Fibroblast of the aortic adventitia (primary cell): ENCODE measurements at places on chromosomes 1 and 21. TPM values are rescaled to one million over a fixed set of nuclear protein-coding genes. Genes with fewer than 3 reads are reported as not detected.

The PLA2G2A gene
- total RNA-seq = 0.27 TPM in 1 of 2 replicates, not detected in the other

- DNase-seq = peak; percentile 53
Observed at GRCh38 chr1:211577819-211578639, 932 bp downstream of the SLC30A1 start.

The KCNJ9 gene
- 0.08 TPM in 1 of 2 replicates, not detected in the other for total RNA-seq

The RGS13 gene
- total RNA-seq = not detected in 2 replicates

DNA sequence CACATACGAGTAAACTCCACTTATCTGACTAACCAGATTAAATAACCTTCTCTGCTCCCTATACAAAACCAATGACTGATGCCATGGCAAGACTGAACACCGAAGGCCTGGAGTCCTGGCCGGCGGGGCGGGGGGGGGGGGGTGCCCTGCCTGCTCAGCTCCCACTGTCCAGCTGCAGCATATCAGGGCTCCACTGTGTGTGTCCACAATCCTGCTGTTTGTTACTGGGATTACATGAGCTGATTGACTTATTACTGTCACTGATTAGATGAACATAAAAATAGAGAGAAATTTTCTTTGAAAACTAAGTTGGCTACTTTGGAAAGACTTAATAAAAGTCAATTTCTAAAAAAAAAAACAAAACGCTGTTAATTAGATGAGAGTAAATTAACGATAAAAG lies 24.9 kb downstream of the TMEM63A start:
- no peak for DNase-seq

DNA sequence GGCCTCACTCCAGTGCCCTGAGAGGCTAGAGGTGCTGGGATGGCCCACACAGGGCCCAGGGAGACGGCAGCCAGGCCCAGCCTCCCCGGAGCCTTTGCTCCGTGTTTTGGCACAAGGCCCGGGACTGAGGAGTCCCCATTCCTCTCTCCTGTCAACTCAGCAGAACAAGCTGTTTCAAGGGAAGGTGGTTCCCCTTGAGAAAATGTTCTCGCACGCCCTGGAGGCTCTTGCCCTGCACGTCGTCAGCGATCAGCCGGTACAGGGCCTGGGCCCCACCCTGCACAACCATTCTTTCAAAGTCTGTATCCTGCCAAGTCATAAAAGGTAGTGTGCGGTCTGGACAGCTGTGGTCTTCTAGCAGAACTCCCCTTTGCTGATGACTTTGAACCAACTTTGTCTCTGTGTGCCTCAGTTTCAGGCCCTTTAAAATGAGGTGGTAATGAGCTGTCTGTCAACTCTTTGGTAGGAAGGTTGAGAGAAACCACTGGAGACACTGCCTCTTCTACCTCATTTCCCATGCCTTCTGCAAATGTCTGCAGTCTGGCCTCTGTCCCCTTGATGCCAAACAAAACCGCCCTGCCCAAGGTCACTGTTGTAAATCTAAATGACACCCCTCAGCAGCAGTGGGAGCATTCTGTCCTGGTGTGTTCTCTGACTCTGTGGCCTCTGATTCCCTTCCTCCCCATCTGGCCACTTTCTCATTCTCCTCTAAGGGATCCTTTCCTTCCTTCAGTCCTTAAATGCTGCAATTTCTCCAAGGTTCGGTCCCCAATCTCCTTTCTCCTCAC lies 138.6 kb upstream of the JUN start:
- DNase-seq = peak; percentile 32

The TRNP1 gene
- total RNA-seq = 11.6 and 19.1 TPM in 2 replicates

DNA sequence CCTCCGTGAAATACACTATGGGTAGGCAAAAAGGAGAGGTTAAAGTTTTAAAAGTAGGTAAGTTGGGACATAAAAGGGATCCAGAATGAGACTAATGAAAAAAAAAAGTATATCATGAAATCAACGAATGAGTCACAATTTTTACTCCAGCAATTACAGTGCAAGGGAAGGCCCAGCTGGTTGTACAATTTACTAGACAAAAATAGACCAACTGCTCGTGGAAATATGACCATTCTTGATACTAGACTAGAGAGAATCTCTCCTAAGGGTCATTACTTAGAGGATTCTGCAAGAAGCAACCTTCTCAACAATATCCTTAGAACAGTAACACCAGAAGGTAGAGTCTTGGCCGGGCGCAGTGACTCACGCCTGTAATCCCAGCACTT lies 55.1 kb upstream of the EFHD2 start:
- peak; percentile 56 for DNase-seq

GRCh38 chr1:64483731-64484414 lies 13.9 kb downstream of the CACHD1 start:
- DNase-seq = no peak

The NMNAT2 gene
- 0.49 and 3.4 TPM in 2 replicates for total RNA-seq

The TRPM2 gene
- 0.08 TPM in 1 of 2 replicates, not detected in the other for total RNA-seq

The TEDDM1 gene
- not detected in 2 replicates for total RNA-seq

DNA sequence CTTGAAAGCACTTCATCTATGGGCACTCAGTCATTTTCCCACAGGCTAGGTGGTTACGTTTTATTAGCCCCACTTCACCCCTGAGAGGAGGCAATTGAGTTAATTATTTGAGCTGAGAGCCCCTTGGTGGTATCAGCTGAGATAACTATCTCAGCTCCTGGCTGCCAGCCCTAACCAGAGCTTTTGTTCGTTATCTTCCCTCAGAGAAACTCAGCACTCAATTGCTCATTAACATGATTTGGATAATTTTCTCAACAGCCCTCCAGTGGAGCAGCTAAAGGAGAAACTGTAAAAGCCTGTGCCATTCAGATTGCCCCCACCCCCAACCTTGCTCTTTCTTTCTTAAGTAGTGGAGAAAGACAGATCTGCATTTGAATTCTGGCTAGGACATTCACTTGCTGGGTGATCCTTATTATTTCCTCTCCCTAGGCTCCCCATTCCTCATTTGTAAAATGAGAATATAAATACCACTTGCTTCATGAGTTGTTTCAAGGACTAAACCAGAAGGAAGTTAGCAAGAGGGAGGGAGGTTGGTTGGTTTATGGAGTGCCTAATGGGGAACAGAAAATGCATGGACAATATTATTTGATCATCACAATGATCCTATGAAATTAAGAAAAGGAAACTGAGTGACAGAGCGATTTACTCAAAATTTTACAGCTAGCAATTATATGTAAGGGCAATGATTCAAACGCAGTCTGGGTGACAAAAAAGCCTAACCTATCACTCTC lies 218.7 kb upstream of the FGGY start:
- DNase-seq = no peak

GRCh38 chr1:227951624-227952373 lies 4.1 kb upstream of the WNT9A start:
- DNase-seq = no peak

The AMPD1 gene
- total RNA-seq = not detected in 2 replicates

The BMP8B gene
- total RNA-seq = not detected in 2 replicates

- DNase-seq = no peak
Observed at GRCh38 chr21:24050231-24050630, 1557.0 kb downstream of the MRPL39 start.

DNA sequence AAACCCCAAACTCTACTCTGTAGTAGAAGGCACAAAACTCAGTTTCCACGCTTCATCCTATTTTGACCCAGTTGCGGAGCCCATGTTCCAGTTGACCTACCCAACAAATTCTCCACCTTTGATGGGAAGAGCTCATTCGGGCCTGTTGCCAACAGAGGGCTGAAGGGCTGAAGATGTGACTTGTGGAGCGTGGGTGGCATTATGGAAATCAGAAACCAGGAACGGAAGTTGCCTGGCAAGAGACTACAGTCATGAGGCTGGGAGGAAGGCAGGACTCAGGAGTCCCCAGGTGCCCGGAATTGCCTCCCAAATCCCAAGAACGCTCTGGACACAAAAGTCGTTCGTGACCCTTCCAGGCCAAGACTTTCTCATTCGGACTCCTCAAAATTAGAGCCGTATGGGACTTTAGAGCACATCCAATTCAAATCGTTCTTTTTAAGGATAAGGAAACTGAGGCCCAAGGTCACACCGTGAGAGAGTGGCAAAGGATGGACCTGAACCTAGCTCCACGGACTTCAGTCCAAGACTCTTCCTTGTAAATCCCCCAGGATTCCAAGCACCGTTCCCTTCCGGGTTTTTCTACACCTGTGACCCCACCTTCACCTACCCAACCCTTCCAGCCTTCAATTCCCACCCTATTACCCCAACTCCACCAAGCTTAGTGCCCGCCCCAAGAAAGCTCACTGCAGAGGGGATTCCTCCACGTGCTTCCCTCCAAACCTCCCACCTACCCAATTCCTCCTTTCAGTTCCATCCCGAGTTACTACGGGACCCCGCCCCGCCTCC lies 739 bp downstream of the SMG5 start:
- no peak for DNase-seq

DNA sequence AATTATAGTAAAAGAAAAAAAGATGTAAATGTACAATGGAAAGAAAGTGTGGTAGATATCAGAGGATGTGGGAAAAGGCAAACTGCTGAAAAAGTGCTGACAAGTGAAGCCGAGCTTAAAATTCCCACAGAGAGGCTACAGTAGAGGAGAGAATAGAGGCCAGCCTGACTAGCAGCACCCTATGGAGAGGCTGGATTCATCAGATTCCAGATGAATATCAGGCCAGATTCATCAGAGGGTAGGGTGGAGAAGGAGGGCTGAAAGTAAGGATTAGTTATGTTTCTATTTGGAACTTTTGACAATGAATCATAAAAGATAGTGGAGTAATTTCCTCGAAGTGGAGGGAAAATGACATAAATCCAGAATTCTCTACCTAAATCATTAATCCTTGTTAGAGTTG lies 60.4 kb upstream of the NEK7 start:
- DNase-seq = peak; percentile 71

The CDC7 gene
- total RNA-seq = 3.8 and 15.5 TPM in 2 replicates

The ZNF697 gene
- total RNA-seq = 4.4 and 7.3 TPM in 2 replicates

The SPRR2G gene
- total RNA-seq = not detected in 2 replicates

DNA sequence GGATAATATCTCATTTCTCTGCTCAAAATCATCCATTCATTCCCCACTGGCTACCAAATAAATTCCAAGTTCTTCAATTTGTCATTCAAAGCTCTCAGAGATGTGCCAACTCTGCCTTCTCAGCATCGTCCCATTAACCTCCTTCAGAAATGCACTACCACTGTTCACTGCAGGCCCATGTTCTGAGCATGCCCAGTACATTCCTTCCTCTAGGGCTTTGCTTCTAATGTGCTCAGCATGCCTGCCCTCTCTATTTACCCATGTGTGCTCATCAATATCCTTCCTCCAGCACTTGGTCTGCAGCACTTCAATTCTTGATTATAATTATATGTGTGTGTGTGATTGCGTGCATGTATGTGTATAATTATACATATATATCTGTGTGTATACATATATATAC lies 36.1 kb upstream of the RGS8 start:
- peak; percentile 14 for DNase-seq

GRCh38 chr1:231508941-231509340 lies 19.5 kb upstream of the TSNAX start:
- no peak for DNase-seq

GRCh38 chr1:226738421-226738994 lies 574 bp downstream of the ITPKB start:
- DNase-seq = peak; percentile 37

The MPL gene
- not detected in 2 replicates for total RNA-seq

- no peak for DNase-seq
Observed at GRCh38 chr1:205938682-205939081, 4.6 kb downstream of the SLC26A9 start.

GRCh38 chr1:27906759-27907158 lies 28.0 kb upstream of the SMPDL3B start:
- DNase-seq = no peak

The SMCP gene
- not detected in 2 replicates for total RNA-seq

The SAMSN1 gene
- 0.27 TPM in 1 of 2 replicates, not detected in the other for total RNA-seq

GRCh38 chr21:15408089-15408488 lies 321.7 kb upstream of the USP25 start:
- DNase-seq = no peak

DNA sequence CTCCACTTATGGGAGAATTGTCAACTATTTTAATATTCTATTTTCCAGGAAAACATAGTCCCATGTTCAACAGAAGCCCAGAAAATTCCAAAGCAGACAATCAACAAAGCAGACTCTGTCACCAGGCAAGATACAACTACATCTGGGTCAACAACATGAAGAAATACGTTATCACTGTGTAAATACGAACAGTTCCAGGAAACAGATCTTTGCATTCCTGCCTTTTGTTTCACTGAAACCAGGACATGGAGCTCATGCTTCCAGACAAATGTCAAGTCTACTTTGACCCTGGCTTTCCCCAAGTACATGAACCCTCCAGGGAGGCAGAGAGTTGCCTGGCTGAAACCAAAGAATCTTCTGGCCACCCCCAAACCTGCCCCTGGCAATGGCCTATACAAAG lies 106.7 kb downstream of the SETD4 start:
- peak; percentile 54 for DNase-seq

DNA sequence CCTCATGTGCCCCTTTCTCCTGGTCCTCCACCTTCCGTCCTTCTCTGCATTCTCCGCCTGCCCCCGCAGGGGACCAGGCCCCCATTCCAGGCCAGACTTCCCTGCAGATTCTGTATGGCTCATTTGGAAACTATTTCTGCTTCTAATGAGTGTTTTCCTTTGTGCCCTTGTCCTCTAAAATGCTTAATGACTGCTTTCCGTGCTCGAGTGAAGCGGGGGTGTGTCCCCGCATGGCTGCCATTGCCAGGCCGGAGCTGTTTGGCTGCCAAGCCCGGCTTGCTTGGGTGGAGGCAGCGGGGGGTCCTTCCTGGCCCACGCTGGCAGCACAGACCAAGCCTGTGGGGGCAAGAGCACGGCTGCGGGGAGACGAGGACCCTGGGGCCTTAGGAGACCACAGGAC lies 299.3 kb upstream of the VAMP3 start:
- DNase-seq = peak; percentile 8

GRCh38 chr1:81231729-81232038 lies 569.0 kb upstream of the ADGRL2 start:
- DNase-seq = peak; percentile 31

The NBPF4 gene
- not detected in 2 replicates for total RNA-seq

DNA sequence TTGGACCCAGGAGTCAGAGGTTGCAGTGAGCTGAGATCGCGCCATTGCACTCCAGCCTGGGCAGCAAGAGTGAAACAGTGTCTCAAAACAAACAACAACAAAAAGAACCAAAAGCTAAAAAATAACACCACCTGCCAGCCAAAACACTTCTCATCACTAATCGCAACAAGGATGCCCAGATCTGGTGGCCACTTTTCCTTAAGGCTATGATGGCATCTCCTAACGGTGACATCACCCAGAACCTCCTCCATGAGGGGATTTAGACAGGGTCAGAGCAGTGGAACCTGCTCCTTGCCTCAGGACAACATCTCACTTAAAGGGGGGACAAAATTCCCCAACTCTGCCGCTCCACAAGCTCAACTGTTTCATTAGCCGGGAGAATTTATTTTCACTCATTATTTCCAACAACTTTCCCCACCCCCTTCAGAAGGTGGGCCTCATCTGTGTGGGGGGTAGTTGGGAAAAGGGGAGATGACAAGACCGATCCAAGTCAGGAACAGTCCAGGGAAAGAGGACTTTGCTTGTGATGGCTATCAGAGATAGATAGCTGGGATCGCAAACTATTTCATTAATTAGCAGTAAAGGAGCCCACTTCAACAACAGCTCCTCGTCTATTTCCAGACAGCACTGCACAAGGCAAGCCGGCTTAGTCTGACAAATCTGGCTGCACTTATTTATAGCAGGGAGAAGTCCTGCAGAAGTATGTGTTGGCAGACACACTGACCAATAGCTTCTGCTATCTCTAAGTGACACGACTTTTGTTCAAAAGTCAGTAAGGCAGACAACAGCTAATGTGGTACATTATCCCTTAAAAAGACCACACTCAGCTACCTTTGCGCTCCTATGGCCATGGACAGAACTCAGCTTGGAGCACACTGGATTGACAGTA lies 2.6 kb downstream of the PABPC4 start:
- peak; percentile 67 for DNase-seq
